GM23338 (cell line): ENCODE measurements at places on chromosomes 5 and 9. TPM values are rescaled to one million over a fixed set of nuclear protein-coding genes. Genes with fewer than 3 reads are reported as not detected.

Gene CDC20B
- not detected in 2 replicates for total RNA-seq

DNA sequence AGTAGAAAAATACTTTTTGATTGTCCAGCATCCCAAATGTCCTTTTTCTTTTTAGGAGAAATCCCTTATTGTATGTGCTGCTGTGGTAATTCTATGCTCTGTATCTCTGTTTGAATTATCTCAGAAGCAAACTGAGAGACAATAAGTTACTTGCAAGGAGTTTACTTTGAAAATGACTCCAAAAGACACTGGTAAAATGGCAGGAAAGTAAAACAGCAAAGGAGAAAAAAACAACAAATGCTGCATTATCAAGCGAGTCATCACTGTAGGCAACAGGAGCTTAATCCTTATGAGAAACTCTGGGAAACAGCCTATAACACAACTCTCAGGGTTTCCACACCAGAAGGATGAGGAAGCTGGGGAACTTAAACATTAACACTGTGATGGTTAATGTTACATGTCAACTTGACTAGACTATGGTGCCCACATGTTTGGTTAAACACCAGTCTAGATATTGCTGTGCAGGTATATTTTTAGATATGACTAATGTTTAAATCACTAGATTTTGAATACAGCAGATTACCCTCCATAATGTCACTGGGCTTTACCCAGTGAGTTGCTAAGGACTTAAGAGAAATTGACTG lies 92.6 kb upstream of the GAS1 start:
- H3K4me1 ChIP-seq: peaks cover 19% of the 10 kb centered on the region
- H3K4me3 ChIP-seq: peak overlapping the region; percentile 63; the same call in 1 of the 2 replicates
- H3K36me3 ChIP-seq: no peaks in the 10 kb centered on the region; the same call in 1 of the 2 replicates
- no peak overlapping the region for H3K27ac ChIP-seq

Gene AJM1
- total RNA-seq: 0.12 and 0.49 TPM in 2 replicates

GRCh38 chr5:151692312-151692711 lies 5.6 kb upstream of the SPARC start:
- no peak overlapping the region for H3K27ac ChIP-seq
- DNase-seq: no peak
- no peak overlapping the region for H3K4me3 ChIP-seq
- H3K27me3 ChIP-seq: no peaks in the 10 kb centered on the region

DNA sequence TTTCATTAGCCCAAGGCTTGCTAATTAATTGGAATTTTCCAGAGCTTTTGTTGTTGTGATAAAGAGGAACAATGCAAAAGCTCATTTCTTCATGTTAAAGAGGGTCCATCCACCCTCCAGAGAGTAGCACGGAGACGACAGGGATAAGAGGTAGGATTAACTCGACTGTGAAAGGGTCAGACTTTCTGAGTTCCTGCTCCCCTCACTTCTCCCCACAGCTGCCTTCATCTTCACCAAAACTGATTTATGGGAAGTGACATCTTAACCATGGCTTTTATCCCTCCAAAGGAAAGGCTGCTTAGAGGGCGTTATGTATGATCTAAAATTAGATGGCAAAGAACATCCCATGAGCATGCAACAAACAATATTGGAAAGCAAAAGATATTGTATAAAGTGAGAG lies 135.5 kb downstream of the GLIS3 start:
- no peaks in the 10 kb centered on the region for H3K36me3 ChIP-seq
- no peak overlapping the region for H3K27ac ChIP-seq
- no peaks in the 10 kb centered on the region for H3K27me3 ChIP-seq
- no peaks in the 10 kb centered on the region for H3K4me1 ChIP-seq
- H3K4me3 ChIP-seq: no peak overlapping the region
- no peak for DNase-seq
